Small intestine (tissue), 16 donors: ENCODE measurements at places on chromosomes 2 and 18. TPM values are rescaled to one million over a fixed set of nuclear protein-coding genes. Genes with fewer than 3 reads are reported as not detected.
A peak's percentile ranks its signal among the peaks of the same experiment; 100 is the strongest.

The GKN2 gene
- polyA plus RNA-seq: 0.30 TPM

The CHAC2 gene
- polyA plus RNA-seq: 3.2 TPM

The SERPINB11 gene
- not detected for polyA plus RNA-seq

The EVX2 gene
- not detected for polyA plus RNA-seq

The KCNJ3 gene
- 3.0 TPM for polyA plus RNA-seq

The WDR43 gene
- 10.5 TPM for polyA plus RNA-seq

- no peak overlapping the region for H3K27ac ChIP-seq
- H3K4me1 ChIP-seq: no peaks in the 10 kb centered on the region
- H3K36me3 ChIP-seq: peaks cover 16% of the 10 kb centered on the region
- no peak for DNase-seq
- H3K27me3 ChIP-seq: no peaks in the 10 kb centered on the region
Measured at GRCh38 chr2:3398857-3399256, 19.4 kb downstream of the TRAPPC12 start.

GRCh38 chr2:1988049-1988448, 243.7 kb upstream of the PXDN start:
- DNase-seq: no peak
- no peaks in the 10 kb centered on the region for H3K36me3 ChIP-seq
- H3K27ac ChIP-seq: no peak overlapping the region
- no peaks in the 10 kb centered on the region for H3K27me3 ChIP-seq

- H3K27ac ChIP-seq: no peak overlapping the region
- no peak overlapping the region for H3K4me3 ChIP-seq
- H3K27me3 ChIP-seq: no peaks in the 10 kb centered on the region
- no peak for DNase-seq
- H3K36me3 ChIP-seq: no peaks in the 10 kb centered on the region
- H3K4me1 ChIP-seq: no peaks in the 10 kb centered on the region
Measured at GRCh38 chr2:178928077-178928476, 120.9 kb upstream of the TTN start.

- no peak overlapping the region for H3K27ac ChIP-seq
- no peaks in the 10 kb centered on the region for H3K27me3 ChIP-seq
- no peak overlapping the region for H3K4me3 ChIP-seq
- H3K36me3 ChIP-seq: no peaks in the 10 kb centered on the region
- H3K4me1 ChIP-seq: no peaks in the 10 kb centered on the region
- no peak for DNase-seq
Measured at GRCh38 chr2:197931661-197932312, 127.4 kb downstream of the PLCL1 start.

DNA sequence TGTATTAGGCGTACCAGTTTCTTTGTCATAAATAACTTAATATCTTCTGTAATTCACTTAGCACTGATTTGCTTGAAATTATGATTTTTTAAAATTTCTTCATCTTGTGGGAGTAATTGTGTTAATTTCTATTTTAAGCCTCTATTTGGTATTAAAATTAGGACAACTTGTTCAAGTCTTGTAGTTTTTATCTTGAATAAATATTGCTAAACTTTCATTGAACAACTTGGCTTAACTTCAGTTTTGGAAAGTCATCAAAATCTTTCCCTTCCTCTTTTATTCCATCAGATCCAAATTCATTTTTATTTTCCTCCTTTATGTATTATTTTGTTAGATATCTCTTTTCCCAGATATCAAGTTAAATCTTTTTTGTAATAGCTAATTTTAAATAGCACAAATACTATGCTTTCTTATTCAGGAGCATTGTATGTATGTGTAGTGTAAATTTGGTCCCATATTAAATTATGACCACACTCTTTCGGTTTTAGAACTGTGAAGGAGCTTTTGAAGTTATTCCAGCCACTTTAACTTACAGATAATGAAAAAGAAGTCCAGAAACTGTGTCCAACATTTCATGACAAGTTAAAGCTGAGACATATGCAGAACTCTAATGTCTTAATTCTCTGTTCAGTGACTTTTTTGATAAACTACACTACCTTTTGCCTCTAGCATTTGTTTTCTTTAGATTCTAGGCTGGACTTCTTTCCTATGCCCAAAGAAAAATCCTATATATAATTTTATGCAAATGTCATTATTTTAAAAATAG, 31.7 kb upstream of the NT5C1B start:
- no peak overlapping the region for H3K4me3 ChIP-seq
- H3K27ac ChIP-seq: no peak overlapping the region
- H3K4me1 ChIP-seq: no peaks in the 10 kb centered on the region
- no peaks in the 10 kb centered on the region for H3K27me3 ChIP-seq
- no peaks in the 10 kb centered on the region for H3K36me3 ChIP-seq

GRCh38 chr2:194826241-194826640, 830.8 kb upstream of the SLC39A10 start:
- no peak for DNase-seq
- H3K4me3 ChIP-seq: no peak overlapping the region
- no peak overlapping the region for H3K27ac ChIP-seq
- H3K36me3 ChIP-seq: no peaks in the 10 kb centered on the region
- no peaks in the 10 kb centered on the region for H3K27me3 ChIP-seq

DNA sequence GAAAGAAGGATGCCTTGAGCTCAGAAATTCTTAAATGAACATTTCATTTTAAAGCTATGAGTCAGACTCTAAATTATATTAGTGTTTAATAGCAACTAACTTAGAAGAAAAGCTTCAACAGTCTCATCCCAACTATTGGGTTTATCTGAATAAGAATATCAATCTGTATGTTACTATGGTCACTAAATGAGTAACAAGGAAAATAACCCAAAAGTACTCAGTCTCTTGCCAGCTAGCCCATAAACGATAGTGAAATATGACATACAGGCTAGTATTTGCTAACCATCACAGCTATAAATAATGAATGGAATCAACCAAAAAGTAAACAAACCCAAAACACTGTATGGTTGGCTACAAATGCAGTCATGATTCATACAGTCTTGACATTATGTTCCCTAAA, 174.9 kb downstream of the RAB3GAP1 start:
- no peaks in the 10 kb centered on the region for H3K27me3 ChIP-seq
- H3K4me3 ChIP-seq: no peak overlapping the region
- no peaks in the 10 kb centered on the region for H3K4me1 ChIP-seq
- H3K36me3 ChIP-seq: no peaks in the 10 kb centered on the region
- no peak for DNase-seq

DNA sequence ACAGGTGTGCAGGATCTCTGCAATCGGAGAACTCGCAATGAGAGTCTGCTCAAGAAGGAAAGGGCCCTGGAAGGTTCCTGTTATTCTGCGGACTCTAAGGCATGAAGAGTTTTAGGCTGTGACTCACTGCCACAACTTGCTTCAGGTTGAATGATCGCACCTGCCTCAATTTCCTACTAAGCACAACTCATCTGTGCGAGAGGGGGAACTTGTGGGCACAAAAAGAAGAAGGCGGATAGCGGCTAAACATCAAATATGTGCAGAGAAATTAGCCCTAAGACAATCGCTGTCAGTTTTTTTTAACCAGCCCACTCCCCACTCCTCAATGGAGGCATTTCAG, 14.0 kb upstream of the CREG2 start:
- no peaks in the 10 kb centered on the region for H3K36me3 ChIP-seq
- DNase-seq: no peak
- H3K4me1 ChIP-seq: no peaks in the 10 kb centered on the region
- H3K27ac ChIP-seq: no peak overlapping the region

- DNase-seq: peak; percentile 67
- H3K4me3 ChIP-seq: no peak overlapping the region
- H3K4me1 ChIP-seq: no peaks in the 10 kb centered on the region
- no peaks in the 10 kb centered on the region for H3K36me3 ChIP-seq
Measured at GRCh38 chr2:138090330-138090729, 126.1 kb downstream of the HNMT start.

GRCh38 chr2:96817882-96818281, 1.8 kb downstream of the CNNM3 start:
- H3K36me3 ChIP-seq: peaks cover 32% of the 10 kb centered on the region
- H3K4me3 ChIP-seq: no peak overlapping the region
- no peaks in the 10 kb centered on the region for H3K27me3 ChIP-seq
- no peak overlapping the region for H3K27ac ChIP-seq
- DNase-seq: peak; percentile 40

GRCh38 chr2:15959331-15960153, 19.2 kb downstream of the MYCN start:
- no peaks in the 10 kb centered on the region for H3K36me3 ChIP-seq
- H3K4me3 ChIP-seq: no peak overlapping the region
- no peaks in the 10 kb centered on the region for H3K27me3 ChIP-seq
- no peak overlapping the region for H3K27ac ChIP-seq
- no peak for DNase-seq

DNA sequence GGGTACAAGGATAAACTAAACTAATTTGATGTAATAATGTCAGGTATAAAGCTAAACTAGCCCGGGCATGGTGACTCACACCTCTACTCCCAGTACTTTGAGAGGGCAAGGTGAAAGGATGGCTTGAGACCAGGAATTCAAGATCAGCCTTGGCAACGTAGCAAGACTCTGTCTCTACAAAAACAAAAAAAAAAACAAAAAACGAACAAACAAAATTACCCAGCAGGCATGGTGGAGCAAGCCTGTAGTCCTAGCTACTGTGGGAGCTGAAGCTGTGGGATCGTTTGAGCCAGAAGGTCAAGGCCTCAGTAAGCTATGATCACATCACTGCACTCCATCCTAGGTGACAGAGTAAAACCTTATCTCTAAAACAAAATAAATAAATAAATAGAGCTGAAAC, 131.8 kb upstream of the KYNU start:
- H3K27ac ChIP-seq: no peak overlapping the region
- H3K4me1 ChIP-seq: no peaks in the 10 kb centered on the region
- no peaks in the 10 kb centered on the region for H3K36me3 ChIP-seq
- no peak overlapping the region for H3K4me3 ChIP-seq

GRCh38 chr2:159441182-159441581, 154.7 kb upstream of the WDSUB1 start:
- H3K36me3 ChIP-seq: peaks cover 7% of the 10 kb centered on the region
- H3K27me3 ChIP-seq: no peaks in the 10 kb centered on the region
- peaks cover 2% of the 10 kb centered on the region for H3K4me1 ChIP-seq
- DNase-seq: no peak
